ENCODE measurements at places on chromosomes 6 and 20.

DNA sequence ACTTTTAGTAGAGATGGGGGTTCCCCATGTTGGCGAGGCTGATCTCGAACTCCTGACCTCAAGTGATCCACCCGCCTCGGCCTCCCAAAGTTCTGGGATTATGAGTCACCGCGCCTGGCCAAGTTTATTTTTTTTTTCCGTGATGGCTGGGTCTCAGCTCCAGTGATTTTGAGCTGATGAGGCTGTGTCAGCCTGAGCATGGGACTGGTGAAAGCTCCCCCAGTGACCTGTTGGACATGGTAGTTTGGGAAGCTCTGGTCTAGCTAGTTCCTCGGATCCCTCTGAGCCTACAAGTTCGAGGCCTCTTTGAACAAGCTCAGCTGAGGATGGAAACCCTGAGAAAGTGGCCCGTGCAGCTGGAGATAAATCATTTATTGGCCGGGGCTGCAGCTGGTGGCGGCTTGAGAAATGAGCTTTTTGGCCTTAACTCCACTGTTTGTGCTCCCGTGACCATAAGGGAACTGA, 126.8 kb downstream of the SNX5 start:
- no peak overlapping the region for H3K27ac ChIP-seq
- no peaks in the 10 kb centered on the region for H3K4me1 ChIP-seq
- H3K36me3 ChIP-seq, result no peaks in the 10 kb centered on the region
- no peak for DNase-seq
- no peak overlapping the region for H3K4me3 ChIP-seq

DNA sequence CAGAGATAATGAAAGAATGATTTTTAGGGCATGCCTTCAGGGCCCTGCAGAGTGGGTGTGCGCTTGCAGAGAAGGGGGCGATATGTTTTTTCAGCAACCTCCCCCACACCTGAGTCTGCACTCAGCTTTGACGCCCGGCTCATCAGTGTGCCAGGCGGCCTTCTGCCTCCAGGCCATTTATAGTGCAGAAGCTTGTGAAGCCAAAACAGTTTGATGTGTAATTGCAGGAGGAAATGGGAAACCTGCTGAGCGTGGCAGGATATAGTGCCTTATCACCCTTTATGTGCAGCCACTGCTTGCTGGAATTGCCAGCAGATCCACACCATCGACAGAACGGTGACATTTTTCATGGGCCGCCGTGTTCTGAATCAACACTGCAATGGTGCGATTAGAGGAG, 178.2 kb downstream of the CDH4 start:
- peaks cover 3% of the 10 kb centered on the region for H3K27me3 ChIP-seq
- H3K4me3 ChIP-seq, result no peak overlapping the region
- no peaks in the 10 kb centered on the region for H3K4me1 ChIP-seq
- H3K36me3 ChIP-seq, result no peaks in the 10 kb centered on the region
- DNase-seq, result no peak
- H3K27ac ChIP-seq, result no peak overlapping the region

DNA sequence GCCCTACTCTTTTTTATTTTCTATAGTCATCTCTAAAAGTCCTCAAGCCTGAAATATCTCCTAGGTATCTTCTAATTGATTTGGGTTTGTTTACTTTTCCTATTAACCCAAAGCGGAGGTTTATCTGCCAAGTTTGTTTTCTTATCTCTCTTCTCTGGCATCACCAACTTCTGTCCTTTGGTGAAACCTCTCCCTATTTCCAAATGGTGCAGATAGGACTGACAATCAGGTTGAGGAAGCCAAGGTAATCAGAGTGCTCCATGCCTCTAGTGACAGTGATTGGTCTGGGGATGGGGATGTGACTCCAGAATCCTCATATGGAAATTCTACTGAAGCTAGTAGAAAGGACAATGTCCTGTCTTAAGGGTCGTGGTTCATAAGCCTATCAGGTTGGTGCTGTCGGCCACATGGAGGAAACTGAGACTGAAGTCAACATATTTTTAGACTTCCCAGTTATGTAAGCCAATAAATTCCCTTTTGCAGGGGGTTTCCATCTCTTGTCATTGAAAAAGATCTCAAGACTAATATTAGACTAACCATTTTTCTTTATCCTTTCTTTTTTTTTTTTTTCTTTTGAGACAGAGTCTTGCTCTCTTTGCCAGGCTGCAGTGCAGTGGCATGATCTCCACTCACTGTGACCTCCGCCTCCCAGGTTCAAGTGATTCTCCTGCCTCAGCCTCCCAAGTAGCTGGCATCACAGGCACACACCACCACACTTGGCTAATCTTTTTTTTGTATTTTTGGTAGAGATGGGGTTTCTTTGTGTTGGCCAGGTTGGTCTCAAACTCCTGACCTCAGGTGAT, 28.0 kb downstream of the KIF6 start:
- no peak overlapping the region for H3K27ac ChIP-seq
- no peak overlapping the region for H3K4me3 ChIP-seq
- no peaks in the 10 kb centered on the region for H3K27me3 ChIP-seq
- H3K4me1 ChIP-seq, result no peaks in the 10 kb centered on the region
- DNase-seq, result no peak
- H3K36me3 ChIP-seq, result no peaks in the 10 kb centered on the region

DNA sequence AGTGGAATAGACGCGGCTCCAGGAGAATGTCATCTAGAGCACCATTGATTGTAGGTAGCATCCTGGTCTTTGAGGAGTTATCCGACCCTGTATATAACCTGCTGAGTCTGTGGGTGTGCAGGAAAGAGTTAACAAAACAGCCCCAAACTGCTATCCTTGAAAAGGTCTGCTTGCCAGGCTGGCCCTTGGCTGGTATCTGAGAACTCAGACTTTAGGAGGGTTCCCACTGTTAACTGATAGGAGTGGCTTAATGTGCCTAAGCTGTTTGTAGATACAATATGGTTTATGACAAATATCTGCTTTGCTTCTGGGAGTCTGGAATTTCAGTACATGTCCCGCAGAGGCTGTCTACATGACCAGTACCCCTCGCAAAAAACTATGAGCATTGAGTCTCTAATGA, 27.6 kb upstream of the MCUR1 start:
- H3K4me3 ChIP-seq, result no peak overlapping the region
- no peaks in the 10 kb centered on the region for H3K4me1 ChIP-seq
- no peak for DNase-seq
- H3K27me3 ChIP-seq, result no peaks in the 10 kb centered on the region
- no peaks in the 10 kb centered on the region for H3K36me3 ChIP-seq
- H3K27ac ChIP-seq, result no peak overlapping the region

GRCh38 chr6:41441598-41442351, 104.4 kb upstream of the FOXP4 start:
- H3K27me3 ChIP-seq, result no peaks in the 10 kb centered on the region
- no peaks in the 10 kb centered on the region for H3K4me1 ChIP-seq
- no peak overlapping the region for H3K4me3 ChIP-seq
- no peak overlapping the region for H3K27ac ChIP-seq
- DNase-seq, result no peak

DNA sequence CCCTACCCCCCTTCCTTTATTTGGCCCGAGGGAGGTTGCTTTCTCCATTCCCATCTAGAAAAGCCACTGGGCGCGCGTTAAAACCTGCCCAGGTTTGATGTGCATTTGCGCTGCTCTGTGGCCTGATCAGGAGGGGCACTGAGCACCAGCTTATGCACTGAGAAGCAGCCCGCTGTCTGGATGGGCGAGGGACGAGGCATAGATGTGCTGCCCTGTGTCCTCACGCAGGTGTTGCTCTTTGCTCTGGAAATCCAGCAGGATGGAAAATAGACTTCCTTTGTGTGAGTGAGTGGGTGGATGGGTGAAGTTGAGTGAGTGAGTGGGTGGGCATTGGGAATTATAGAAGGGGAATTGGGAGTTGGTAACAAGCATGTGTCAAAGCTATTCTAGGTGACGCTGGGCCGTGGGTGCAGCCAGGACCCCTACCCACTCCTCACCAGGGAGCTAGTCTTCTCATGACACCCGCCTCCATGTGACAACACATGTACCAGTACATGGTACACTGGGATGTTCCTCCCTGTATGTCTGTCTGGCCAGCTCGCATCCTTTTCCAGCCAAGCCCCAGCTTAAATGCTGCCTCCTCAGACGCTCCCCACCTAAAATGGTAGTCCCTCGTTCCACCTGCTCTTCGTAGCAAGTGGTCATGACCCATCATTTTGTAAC, 162.6 kb downstream of the DTNBP1 start:
- H3K4me3 ChIP-seq, result no peak overlapping the region
- DNase-seq, result no peak
- no peaks in the 10 kb centered on the region for H3K27me3 ChIP-seq
- no peak overlapping the region for H3K27ac ChIP-seq
- peaks cover 15% of the 10 kb centered on the region for H3K4me1 ChIP-seq

- H3K4me3 ChIP-seq, result no peak overlapping the region
- H3K36me3 ChIP-seq, result no peaks in the 10 kb centered on the region
- no peaks in the 10 kb centered on the region for H3K27me3 ChIP-seq
- DNase-seq, result no peak
- H3K27ac ChIP-seq, result no peak overlapping the region
These were observed 89.0 kb downstream of the IPCEF1 start for GRCh38 chr6:154267508-154268106.

GRCh38 chr6:83153883-83154521, 39.1 kb downstream of the PGM3 start:
- H3K27me3 ChIP-seq, result no peaks in the 10 kb centered on the region
- H3K4me1 ChIP-seq, result no peaks in the 10 kb centered on the region
- no peak overlapping the region for H3K4me3 ChIP-seq
- DNase-seq, result no peak

- peaks cover 4% of the 10 kb centered on the region for H3K4me1 ChIP-seq
- no peak overlapping the region for H3K27ac ChIP-seq
- no peak overlapping the region for H3K4me3 ChIP-seq
- no peaks in the 10 kb centered on the region for H3K27me3 ChIP-seq
- DNase-seq, result no peak
These were observed 147.7 kb downstream of the SH3BGRL2 start for GRCh38 chr6:79778816-79779215.

- H3K4me1 ChIP-seq, result peaks cover 20% of the 10 kb centered on the region
- peak overlapping the region; percentile 59 for H3K27ac ChIP-seq
- H3K36me3 ChIP-seq, result no peaks in the 10 kb centered on the region
- DNase-seq, result no peak
- no peak overlapping the region for H3K4me3 ChIP-seq
- H3K27me3 ChIP-seq, result no peaks in the 10 kb centered on the region
These were observed 89.5 kb upstream of the AKIRIN2 start for GRCh38 chr6:87791485-87791884.

All from liver (tissue), 10 donors.